ENCODE measurements at places on chromosomes 2 and 18. TPM values are rescaled to one million over a fixed set of nuclear protein-coding genes. Genes with fewer than 3 reads are reported as not detected.

PRKAG3 gene
- not detected for total RNA-seq

CTDSP1 gene
- 171 TPM for total RNA-seq

KLHL30 gene
- total RNA-seq = 0.23 TPM

RGPD4 gene
- total RNA-seq = not detected

HOXD8 gene
- 33.1 TPM for total RNA-seq

HDAC4 gene
- total RNA-seq = 74.0 TPM

GNAL gene
- total RNA-seq = 2.6 TPM

LRP2 gene
- 0.28 TPM for total RNA-seq

CCDC85A gene
- total RNA-seq = 0.18 TPM

ABCG5 gene
- 0.10 TPM for total RNA-seq

NCK2 gene
- 30.1 TPM for total RNA-seq

ZRANB3 gene
- total RNA-seq = 5.1 TPM

SERPINB13 gene
- total RNA-seq = not detected

PCARE gene
- 0.11 TPM for total RNA-seq

CHMP3 gene
- 94.2 TPM for total RNA-seq
